ENCODE measurements at places on chromosomes 6 and 20.
A peak's percentile ranks its signal among the peaks of the same experiment; 100 is the strongest.

DNA sequence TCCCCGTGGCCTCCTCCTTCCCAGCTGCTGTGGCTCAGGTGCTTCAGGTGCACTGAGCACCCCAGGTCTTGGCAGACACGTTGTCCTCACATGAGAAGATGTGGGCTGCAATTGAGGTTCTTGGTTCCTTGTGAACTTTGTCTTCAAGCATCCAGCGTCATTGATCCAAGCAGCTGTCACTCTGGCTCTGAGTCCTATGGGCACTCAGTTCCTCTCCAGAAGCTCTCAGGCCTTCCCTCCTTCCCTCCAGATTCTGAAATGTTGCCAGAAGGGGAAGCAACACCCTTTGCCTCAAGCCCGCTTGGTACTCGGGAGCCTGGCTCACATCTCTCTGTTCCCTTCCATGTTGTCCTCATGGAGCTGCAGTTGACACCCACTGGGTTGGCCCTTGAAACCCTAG, 8.4 kb upstream of the MRGBP start:
- DNase-seq: no peak

GRCh38 chr20:48308232-48308781, 519.5 kb downstream of the PREX1 start:
- DNase-seq: no peak

GRCh38 chr20:40578961-40579360, 110.1 kb downstream of the MAFB start:
- no peak for DNase-seq

DNA sequence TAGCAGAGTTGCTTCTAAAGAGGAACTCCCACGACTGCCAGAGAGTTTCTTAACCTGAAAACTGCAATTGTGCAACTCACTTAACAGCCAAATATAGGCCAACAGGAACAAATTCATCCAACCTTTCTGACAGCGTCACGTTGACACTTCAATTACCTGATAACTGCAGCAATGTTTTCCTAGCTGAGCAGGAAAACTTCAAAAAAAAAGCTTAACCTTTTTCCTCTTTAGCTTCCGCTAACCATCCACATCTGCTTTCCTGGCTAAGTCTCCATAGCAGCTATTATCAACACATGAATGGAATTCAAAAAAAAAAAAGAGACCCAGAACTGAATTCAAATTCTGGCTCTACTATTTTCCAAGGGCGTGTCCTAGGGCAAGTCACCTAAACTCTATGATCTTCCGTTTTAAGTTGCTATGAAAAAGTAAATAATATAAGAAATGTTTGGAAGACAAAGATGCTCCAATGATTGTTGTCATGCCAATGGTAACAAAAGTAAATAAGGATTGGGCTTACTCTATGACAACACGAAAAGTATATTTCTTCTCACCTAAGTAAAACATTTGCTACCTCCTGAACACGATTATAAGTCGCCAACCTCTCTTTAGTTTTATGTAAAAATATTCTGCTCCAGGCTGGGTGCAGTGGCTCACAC, 524.6 kb upstream of the JARID2 start:
- DNase-seq: no peak

DNA sequence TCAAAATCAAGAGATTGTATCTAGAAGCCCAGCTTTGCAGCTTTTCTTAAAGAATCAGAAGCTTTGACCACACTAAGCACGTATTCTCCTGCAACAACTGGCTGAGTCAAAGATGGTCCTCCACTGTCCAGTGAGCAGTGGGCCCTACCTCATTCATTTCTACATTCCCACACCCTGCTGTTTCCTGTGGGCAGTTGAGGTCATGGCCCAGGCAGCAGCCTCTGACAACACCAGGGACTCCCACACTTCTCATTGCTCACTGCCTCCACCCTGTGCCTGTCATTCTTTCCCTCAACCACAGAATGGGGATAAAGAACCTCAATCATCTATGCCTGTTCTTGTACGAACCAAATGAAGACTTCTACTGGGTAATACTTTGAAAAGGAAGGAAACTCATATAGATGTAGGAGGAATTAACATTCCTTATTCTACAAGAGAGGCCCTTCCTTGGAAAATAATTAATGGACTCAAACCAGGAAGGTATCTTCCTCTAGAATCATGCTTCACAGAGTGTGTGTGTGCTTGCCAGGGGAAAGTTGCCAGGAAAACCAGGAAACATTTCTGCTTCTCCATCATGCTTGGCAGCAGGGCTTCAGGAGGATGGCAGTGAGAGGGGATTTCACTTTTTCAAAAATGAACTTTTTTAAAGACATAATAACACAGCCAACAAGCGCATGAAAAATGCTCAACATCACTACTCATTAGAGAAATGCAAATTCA, 191.7 kb upstream of the RIN2 start:
- no peak for DNase-seq

- DNase-seq: no peak
Measured at GRCh38 chr20:4613718-4614620, 107.7 kb upstream of the PRND start.

GRCh38 chr6:17059022-17059421, 42.8 kb upstream of the STMND1 start:
- DNase-seq: no peak

GRCh38 chr6:159103396-159104162, 58.8 kb upstream of the TAGAP start:
- DNase-seq: no peak

- DNase-seq: no peak
Measured at GRCh38 chr6:43803783-43804549, 34.0 kb downstream of the VEGFA start.

GRCh38 chr6:145722190-145722589, 13.1 kb downstream of the EPM2A start:
- no peak for DNase-seq

- DNase-seq: peak; percentile 9
Measured at GRCh38 chr20:59802018-59802417, 131.4 kb downstream of the SYCP2 start.

GRCh38 chr6:21505574-21505990, 88.0 kb upstream of the SOX4 start:
- no peak for DNase-seq

DNA sequence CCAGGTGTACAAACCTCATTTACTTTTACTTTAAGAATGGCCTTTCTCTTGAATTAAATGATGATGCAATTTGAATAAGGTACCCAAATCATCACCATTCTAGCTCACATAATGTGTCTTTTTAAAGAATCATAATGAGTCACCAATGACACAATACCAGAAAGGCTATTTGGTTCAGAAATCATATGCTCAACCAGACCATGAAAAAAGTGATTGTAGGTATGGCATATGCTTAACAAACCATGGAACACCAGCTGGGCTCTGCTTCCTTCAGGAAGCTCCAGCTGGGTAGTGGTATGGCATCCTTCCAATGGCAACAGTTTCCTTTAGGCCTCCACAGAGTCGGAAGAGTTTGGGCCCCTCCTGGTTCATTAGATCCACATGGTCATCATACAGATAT, 128.2 kb downstream of the FRK start:
- DNase-seq: no peak

DNA sequence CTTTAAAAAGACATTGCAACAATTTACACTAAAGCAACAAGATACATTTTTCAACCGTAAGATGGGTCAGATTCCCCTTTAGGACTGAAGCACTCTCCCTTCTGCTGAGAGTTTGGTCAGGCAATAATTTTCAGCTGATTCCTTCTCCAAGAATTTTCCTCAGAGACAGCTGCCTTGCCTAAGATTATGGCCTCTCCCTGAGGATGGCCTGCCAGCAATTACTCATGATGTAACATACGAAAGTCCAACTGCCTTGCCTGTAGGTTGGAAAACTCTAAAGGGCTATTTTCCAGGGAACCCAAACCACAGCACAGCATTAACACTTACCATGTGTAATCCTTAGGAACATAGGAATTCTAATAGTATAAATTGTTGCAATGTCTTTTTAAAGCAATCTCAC, 229.1 kb upstream of the FLRT3 start:
- no peak for DNase-seq

- DNase-seq: no peak
Measured at GRCh38 chr6:135094403-135094821, 39.8 kb upstream of the HBS1L start.

- no peak for DNase-seq
Measured at GRCh38 chr6:35427851-35428321, 24.3 kb upstream of the FANCE start.

DNA sequence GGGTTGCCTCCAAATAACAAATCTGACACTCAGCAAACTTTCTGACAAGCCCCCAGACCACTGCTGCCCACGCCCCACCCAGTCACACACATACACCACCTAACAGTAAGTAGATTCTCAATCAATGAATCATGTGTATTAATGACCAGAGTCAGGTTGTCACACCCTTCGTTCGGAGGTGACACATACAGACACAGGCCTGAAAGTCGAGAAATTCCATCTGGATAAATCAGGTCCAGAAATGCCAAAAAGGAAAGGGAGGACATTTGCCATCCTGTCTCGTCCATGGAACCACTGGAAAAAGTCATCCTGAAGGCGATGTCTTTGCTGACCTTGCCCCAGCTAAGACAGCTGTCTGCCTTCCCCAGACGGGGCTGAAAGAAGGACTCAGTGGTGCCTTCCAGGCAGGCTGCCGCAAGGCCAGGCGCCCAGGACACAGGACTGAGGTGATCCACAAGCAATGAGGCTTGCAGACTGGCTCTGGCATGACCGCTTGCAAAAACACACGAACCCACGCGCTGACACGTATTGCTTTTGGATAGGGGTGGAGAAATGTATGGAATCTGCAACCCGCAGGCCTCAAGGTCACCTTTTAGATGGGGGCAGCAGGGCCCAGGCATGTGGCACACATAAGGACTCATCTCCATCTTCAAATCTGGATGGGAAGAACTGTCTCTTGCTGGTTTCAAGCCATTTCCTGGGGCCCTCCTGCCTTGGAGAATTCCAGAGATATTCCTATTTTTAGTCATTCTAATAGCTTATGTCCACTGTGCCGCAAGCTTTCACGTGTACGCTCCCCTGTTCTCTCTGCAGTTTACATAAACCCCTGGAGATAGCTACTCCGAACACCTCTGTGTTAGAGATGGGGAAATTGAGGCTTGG, 9.0 kb downstream of the NFATC2 start:
- no peak for DNase-seq

DNA sequence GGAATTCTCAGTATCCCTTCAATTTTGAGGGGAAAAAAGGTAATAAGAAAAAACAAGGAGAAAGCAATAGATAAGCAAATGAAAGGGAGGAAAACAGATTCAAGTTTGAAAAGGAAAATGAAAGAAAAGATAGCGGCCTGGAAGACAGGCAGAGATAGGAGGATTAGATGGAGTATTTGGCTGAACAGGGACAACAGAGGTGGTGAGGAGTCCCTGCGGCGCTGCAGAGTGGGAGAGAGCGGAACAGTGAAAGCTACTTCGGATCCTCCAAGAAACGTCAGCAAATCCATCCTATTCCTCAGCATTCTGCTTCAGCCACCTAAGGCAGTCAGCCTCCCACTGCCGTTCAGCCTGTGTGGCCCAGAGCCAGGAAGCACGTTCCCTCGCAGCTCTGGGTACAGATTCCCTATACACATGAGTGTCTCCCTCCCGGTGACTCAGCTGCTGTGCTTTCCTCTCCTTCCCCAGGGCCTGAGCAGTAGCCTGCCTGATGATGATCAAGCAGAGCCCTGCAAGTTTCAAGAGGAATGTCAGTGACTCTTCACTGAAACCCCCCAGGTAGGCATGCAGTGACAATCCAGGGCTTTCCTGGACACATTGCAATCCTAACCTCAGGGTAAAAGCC, 43.4 kb upstream of the CDYL start:
- no peak for DNase-seq

- DNase-seq: no peak
Measured at GRCh38 chr20:49995586-49995985, 12.8 kb downstream of the SNAI1 start.

DNA sequence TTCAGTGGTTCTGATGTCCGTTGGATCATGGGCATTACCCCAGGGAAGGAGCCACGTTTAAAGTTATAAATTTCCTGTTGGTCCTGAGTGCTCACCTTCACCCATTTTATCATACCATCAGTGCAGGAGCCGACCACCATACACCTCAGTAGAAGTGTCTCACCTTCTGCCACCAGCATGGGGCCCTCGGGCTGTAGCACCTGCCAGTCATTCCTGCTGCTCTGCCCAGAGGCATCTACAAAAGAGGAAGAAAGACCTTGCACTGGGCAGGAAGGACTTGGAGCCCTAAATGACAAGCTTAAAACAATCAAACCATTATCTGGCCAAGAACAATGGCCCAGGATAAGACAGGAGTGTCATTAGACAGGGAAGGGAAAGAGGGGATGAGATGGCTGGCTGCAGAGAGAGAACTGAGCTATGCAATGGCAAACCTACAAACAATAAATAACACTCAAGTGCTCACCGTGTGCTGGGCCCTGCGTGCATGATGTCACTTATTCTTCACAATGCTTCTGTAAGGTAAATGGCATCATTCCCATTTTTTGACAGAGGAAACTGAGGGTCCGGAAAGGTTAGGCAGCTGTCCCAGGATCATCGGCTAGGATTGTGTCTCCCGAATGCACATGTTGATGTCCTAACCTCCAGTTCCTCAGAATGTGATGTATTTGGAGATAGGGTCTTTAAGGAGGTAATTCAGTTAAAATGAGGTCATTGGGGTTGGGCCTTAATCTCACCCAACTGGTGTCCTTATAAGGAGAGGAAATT, 11.2 kb downstream of the SIRPB2 start:
- DNase-seq: no peak

DNA sequence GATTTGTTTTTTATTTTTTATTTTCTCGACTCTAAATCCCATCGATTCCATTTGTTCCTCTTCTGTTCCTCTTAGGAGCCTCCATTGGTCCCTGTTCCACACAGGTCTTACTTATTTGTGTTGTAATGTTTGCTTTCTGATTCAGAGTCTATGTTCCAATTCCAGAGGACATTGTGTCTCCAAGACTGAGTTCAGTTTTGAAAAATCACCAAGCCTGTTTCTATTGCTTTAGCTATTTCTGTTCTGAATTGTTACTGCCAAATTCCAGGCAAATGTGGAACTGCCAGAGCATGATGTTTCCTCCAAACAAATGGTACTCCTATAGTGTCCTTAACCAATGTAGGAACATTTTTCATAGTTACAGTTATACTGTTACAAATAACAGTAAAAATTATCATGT, 270.9 kb upstream of the SPTLC3 start:
- DNase-seq: no peak

GRCh38 chr6:40735521-40735920, 148.4 kb upstream of the LRFN2 start:
- DNase-seq: no peak

- DNase-seq: no peak
Measured at GRCh38 chr6:36671687-36672375, 6.7 kb upstream of the CDKN1A start.

- DNase-seq: no peak
Measured at GRCh38 chr20:9966966-9967365, 67.8 kb upstream of the ANKEF1 start.

- DNase-seq: no peak
Measured at GRCh38 chr6:16360365-16360764, 122.0 kb downstream of the GMPR start.

All from cardiac septum (tissue), 1 donor.